ENCODE measurements at places on chromosomes 4 and X. TPM values are rescaled to one million over a fixed set of nuclear protein-coding genes. Genes with fewer than 3 reads are reported as not detected.
A peak's percentile ranks its signal among the peaks of the same experiment; 100 is the strongest.

- DNase-seq = no peak
Observed at GRCh38 chr4:43244688-43245382, 352.3 kb downstream of the GRXCR1 start.

DNA sequence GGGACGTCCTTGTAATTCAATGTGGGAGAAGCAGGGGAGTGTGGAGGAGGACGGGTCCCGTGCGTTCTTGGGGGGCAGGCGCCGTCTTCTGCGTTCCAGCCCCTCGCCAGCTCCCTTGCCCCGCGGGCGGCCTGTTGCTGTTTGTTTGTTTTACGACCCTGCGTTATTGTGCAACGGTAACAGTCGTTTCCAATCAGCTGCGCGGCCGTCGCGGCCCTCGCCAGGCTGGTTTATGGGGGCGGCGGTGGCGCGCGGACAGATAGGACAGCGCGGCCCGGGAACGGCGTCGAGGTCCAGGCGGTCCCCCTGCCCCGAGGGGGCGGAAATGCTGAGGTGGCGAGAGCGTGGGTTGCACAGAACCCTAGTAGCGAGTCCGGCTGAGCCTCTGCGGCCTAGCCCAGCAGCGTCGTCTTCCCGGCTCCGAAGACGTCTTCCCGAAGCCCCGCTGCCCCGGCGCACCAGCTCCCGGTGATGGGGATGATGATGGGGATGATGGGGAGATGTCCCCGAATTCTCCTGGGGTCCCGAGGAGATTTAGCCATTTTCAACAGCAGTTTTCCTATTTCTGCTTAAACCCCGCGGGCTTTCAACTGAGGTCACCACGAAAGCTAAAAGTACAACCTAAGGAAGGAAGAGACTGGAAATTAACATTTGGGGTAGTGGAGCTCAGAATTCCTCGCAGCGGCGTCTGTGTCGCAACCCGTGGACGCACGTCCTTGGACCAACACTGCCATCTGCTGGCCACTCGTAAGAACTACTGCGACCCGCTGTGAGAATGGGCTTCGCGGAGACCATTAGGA lies 4.8 kb downstream of the PDGFRA start:
- peak; percentile 91 for DNase-seq

GRCh38 chrX:5113128-5113527 lies 1115.5 kb downstream of the NLGN4X start:
- DNase-seq = no peak

- no peak for DNase-seq
Observed at GRCh38 chrX:138745196-138745595, 33.7 kb upstream of the FGF13 start.

DNA sequence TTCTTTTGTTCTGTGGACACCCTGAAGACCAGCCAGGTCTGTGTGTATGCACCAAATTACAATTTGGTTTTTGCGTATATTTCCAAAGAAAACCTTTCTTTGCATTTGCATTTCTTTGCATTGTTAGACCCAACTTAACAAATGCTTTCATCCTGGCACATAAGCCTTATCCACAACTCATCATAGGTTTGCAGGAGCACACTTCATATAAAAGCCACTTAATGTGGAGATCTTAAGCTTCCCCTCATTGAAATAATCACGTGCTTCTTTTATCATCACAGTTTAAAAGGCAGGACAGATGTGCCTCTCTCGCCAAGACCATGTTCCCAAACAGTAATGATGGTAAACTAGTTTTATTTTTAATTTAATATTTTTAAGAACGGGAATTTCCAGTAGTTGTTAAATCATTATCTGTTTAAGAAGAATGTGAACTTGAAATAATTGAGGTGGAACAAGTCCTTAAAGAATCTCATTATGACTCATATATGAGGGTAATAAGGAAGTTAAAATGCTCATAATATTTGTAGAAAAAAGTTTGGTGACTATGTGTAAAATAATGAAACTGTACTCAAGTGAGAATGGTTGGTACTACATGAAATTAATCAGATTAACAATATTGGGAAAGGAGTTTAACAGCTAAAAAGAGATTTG lies 65.5 kb downstream of the GLRA3 start:
- DNase-seq = no peak

- peak; percentile 90 for DNase-seq
Observed at GRCh38 chr4:168318266-168318895, at the start of gene DDX60. TSS of gene DDX60 (minus strand) at chr4:168318752. CDS start at chr4:168311259, 7,493 bp downstream.

DNA sequence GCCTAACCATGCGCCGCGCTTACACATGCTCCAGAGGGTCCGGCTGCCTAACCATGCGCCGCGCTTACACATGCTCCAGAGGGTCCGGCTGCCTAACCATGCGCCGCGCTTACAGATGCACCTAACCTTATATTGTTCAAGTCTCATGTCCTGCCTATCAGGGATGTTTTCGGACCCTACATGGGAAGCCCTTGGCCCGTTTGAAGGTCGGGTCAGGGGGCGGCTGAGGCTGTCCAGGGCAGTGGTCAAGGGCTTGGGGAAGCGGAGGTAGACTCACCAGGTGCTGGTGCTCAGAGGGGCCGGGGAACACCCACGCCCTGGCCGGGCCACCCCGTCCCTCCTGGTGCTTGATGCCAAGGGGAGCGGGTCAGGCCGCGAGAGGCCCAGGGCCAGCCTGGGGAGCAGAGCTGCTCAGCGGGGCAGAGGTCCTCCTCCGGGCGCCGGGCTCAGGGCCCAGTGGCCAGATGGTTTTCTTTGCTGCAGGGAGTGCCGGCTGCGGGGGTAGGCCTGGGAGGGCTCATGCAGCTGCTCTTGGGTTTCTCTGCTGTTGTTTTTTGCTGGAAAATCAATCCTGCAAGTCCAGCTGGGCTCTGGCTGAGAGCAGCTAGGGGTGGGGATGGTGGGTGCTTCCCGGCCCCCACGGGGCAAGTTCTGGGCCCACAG lies 35.4 kb upstream of the SPON2 start:
- peak; percentile 88 for DNase-seq

- no peak for DNase-seq
Observed at GRCh38 chrX:31228909-31229308, 157.1 kb upstream of the FTHL17 start.

GRCh38 chr4:77178560-77178959 lies 21.6 kb downstream of the CCNG2 start:
- DNase-seq = no peak

DNA sequence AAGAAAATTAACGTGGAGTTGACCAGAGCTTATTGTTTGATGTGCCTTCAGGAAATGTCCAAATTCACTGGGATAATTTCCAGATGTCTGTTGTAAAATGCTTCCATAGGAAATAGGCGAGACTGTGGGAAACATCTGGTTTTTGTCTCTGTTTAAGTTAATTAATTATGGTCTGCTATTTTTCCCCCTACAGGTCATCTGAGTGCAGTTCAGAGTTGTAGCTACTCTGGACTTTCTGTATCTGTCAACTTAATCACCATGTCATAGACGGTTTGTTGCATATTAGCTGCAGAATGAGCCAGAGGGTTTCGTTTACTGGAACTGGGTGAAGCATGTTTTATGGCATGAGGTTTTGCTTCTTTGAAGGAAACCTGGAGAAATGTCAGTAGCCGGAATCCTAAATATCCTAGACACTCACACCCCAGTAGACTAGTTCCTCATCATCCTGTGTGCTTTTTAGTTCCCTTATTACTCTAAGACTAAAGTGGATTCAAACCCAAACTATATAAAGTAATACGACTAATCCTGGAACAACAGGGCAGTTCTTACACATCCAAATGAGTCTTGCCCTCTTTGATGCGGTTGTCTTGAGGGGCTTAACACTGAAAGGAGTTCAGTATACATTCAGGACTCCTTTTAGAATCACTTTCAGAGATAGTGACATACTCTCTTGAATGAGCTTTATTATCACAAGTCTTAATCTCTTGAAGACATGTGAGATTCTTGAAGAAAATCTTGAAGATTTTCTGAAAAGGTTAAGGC lies 62.5 kb downstream of the PPEF1 start:
- no peak for DNase-seq

- no peak for DNase-seq
Observed at GRCh38 chr4:82954212-82954611, 53.7 kb downstream of the THAP9 start.

DNA sequence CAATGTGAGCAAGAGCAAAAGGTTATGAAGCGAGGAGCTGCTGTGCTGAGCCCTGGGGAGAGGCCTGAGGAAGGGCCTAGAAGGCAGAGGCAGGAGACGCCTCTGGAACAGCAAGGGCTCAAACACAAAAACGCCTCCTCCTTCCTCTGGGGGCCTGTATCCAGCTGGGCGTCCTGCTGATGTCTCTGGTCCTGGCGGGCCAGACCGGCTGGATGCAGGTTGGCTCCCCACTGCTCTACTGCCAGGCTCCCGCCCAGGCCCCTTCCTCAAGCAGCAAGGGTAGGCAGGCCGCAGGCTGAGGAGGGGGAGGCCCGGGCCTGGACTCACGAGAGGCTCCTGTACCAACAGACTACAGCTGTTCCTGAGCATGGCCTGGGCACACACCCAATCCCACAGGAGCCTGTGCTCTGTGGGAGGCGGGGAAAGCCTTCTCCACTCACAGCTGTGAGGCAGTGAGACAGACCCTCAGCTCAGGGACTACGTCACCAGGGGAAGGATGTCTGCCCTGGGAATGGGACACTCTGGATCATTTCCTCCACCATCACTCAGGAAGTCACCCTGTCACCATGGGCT lies 2.3 kb downstream of the HAUS7 start:
- no peak for DNase-seq

DNA sequence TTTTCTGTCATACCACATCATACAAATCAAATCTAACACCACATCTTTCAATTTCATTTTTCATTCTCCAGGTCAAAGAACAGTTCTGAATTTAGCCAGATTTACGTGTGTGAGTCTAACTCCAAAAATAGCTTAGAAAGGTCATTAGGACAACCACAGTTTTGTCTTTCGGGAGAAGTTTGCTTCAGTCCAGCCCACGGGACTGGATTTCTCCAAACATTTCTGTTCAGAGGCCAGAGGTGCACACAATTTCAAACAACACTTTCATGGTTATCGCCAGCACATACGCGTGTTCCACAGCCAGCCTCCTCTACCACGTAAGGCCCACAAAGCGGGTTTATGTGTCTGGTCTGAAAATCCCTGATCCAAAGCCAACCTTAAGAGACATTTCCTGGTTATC lies 65.9 kb downstream of the VEGFC start:
- no peak for DNase-seq

DNA sequence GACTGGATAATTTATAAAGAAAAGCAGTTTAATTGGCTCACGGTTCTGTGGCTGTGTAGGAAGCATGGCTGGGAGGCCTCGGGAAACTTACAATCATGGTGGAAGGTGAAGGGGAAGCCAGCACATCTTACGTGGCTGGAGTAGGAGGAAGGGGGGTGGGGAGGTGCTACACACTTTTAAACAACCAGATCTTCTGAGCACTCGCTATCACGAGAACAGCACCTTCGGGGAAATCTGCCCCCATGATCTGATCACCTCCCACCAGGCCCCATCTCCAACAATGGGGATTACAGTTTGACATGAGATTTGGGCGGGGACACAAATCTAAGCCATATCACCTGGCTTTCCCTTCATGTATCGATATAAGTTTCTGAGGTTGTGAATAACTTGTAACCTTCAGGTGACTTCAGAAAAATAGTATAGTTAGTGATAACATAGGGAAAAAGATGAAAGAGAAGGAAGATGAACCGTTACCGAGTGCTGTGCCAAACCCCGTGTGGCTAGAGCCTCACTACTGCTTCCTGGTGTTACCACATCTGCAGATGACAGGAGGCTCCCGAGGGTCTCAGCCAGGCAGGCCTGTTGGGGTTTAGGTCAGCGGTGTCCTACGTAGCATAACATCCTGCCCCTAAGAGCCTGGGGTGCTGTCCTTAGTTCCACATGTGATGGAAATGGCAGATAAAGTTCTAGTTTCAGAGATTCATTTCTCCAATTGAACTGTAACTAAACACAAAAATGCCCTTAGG lies 103.5 kb downstream of the TNIP2 start:
- peak; percentile 66 for DNase-seq

GRCh38 chr4:10738826-10739489 lies 54.4 kb upstream of the CLNK start:
- no peak for DNase-seq

DNA sequence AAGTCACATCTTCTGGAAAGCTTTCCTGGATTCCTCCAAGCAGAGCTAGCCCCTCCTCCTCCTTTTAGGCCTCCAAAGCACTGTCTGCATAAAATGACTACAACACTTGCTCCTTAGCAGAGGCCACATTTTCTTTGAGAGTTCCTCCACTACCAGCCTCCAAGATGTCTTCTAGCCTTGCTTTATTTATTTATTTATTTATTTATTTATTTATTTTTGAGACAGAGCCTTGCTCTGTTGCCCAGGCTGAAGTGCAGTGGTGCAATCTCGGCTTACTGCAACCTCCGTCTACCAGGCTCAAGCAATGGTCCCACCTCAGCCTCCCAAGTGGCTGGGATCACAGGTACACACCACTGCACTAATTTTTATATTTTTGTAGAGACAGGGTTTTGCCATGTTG lies 4.6 kb upstream of the GPC4 start:
- no peak for DNase-seq

- no peak for DNase-seq
Observed at GRCh38 chr4:35771571-35771970, 472.7 kb downstream of the ARAP2 start.

DNA sequence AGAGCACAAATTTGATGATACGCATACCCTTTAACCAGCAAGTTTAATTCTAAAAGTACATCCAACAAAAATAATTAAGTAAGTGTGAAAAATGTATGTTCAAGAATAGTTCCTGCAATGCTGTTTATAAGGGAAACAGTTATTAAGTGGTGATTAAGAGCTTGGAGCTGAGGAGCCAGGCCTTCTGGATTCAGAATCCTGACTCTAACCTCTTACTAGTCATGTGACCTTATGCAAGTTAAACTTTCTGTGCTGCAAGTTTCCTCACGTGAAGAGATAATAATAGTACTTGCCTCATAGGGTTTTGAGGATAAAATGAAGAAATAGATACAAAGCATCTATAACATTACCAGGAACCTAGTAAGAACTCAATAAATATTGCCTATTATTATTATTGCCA lies 77.7 kb downstream of the FAM13A start:
- no peak for DNase-seq

DNA sequence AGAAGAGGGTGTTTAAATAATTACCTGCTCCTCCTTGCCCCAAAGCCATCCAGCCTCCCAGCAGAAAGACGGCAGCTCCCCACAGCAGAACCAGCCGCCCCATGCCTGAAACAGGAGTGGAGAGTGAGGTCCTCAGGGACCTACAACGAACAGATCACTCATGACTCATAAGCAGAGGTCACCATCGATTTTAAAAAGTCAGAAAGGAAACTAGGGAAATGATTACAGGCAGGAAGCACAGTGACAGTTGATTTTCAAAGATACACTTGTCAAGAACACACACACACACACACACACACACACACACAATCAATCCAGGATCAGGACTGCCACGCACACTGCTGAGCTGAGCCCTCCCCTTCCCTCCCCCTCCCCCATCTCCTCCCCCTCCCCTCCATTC lies at the start of gene CRLF2:
CRLF2 (minus strand) TSS at position 118 of the 400 bp plus-strand sequence; CDS start at position 103, 15 bp downstream.
- DNase-seq = no peak

Gene MCF2
- not detected for total RNA-seq

Gene KCNE5
- total RNA-seq = 0.70 TPM

Gene TKTL1
- total RNA-seq = not detected

All from osteocyte (in vitro differentiated cells).